ENCODE measurements at places on chromosomes 5 and 9.

DNA sequence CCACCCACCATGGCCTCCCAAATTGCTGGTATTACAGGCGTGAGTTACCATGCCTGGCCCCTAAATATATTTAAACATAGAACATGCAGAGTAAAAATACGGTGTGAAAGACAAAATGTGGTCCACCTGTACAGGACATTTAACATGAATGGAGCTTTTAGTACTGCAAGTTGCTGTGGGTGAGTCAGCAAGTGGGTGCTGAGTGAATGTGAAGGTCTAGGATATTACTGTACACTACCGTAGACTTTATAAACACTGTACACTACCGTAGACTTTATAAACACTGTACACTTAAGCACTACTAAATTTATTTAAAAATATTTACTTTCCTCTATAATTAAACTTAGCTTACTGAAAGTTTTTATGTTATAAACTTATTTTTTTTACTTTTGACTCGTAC is 317.8 kb downstream of the PRDM9 start:
- DNase-seq: no peak

DNA sequence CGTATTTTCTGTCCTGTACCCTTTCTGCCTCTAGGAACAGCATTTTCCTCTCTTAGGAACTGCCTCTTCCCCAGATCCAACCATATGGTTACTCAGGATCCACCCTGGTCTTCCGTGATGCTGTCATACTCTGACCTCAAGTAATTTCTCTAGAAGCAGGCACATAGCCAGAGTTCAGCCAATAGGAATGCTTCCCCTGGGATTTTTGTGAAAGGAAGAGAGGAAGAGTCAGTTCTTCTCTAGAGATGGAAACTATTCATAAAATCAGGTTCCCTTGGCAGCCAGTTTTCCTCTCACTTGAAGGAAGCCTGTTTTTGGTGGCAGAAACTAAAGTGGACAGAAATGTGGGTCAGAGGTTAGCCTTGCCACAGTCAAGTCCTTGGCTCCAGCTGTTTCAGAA is 400.1 kb upstream of the PCSK5 start:
- peak; percentile 37 for DNase-seq

- DNase-seq: no peak
Observed at GRCh38 chr9:27304521-27304920, 7.6 kb upstream of the EQTN start.

DNA sequence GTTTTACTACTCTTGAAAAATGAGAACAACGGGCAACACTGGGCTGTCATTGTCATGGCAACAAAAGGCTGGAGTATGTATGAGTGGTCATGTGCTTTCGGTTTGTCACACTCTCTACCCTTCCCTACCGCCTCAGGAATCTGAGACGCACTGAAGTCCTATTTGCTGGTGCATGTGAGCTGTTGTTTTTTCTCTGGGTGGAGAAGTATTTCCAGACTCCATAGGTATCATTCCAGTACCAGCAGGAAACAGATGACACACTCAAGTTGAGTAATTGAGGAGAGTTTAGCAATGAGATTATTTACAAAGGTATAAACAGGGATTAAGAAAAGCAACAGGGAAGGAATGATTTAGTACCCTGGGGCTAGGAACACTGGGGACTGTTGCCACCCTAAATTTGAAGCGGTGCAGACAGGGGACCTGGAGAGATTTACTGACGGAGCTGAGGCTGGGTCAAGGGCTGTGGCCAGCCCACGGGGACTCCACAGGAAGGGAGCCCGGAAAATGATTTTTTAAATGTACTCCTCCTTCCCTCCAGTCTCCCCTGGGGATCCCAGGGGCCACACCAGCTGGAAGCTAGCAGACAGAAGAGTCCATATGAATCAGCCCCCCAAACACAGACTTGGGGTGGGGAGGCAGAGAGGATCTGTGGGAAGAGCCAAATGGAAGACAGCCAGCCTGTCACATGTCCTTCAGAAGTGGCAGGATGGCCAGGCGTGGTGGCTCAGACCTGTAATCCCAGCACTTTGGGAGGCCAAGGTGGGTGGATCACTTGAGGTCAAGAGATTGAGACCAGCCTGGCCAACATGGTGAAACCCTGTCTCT is 13.2 kb upstream of the ZBTB43 start:
- peak; percentile 83 for DNase-seq

GRCh38 chr5:101751105-101751504 is 545.0 kb downstream of the SLCO4C1 start:
- no peak for DNase-seq

DNA sequence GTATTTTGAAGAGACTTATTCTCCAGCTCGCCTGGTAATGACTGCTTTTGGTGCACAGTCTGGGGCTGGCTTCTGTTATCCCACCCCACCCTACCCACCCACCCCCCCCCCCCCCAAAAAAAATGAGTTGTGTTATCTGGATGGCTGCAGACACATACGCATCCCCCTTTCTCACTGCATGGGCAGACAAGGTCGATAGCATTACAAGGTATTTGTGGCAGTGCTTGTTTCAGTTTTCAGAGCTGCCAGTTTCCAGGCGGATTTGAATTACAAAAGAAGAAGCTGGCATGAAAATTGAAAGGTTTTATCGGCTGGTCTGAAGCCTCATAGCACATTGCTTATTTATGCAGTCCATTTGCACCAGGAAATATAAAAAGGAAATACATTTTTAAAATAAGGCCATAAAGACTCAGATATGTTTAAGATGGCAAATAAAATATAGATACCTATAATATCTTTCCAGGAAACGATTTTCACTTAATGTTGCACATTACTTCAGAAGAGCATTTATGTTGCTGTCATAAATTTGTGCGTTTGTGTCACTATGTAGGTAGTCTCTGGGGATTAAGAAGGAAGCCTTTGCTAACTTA is 85.1 kb upstream of the GRHPR start:
- DNase-seq: no peak

GRCh38 chr5:41542183-41542582 is 31.8 kb upstream of the PLCXD3 start:
- DNase-seq: no peak

- DNase-seq: no peak
Observed at GRCh38 chr5:89417990-89418389, 535.0 kb upstream of the MEF2C start.

- no peak for DNase-seq
Observed at GRCh38 chr5:10374046-10375022, 20.8 kb downstream of the MARCHF6 start.

- no peak for DNase-seq
Observed at GRCh38 chr5:93209476-93209875, 371.5 kb downstream of the NR2F1-AS1 start.

- DNase-seq: no peak
Observed at GRCh38 chr9:68502279-68502678, 38.4 kb downstream of the TMEM252 start.

DNA sequence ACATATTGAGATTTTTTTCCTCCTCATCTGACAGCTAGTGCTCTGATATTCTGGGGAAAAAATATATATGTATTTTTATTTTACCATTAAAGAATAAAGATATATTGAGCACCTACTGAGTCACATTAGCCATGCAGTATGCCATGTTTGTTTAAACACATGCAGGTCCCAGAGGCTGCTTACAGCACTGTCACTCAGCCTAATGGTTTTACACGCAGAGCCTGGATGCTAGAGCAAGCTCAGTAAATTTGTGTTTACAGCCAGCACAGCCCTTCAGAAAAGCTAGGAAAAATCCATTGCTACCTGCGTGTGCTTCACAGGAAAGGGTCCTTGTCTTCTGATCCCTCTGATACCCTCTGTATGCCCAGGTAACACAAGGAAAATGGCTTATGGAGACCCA is 146.2 kb downstream of the SEMA6A start:
- no peak for DNase-seq

GRCh38 chr9:119765632-119766175 is 396.5 kb upstream of the BRINP1 start:
- no peak for DNase-seq

- no peak for DNase-seq
Observed at GRCh38 chr5:60568646-60569045, 131.3 kb downstream of the DEPDC1B start.

DNA sequence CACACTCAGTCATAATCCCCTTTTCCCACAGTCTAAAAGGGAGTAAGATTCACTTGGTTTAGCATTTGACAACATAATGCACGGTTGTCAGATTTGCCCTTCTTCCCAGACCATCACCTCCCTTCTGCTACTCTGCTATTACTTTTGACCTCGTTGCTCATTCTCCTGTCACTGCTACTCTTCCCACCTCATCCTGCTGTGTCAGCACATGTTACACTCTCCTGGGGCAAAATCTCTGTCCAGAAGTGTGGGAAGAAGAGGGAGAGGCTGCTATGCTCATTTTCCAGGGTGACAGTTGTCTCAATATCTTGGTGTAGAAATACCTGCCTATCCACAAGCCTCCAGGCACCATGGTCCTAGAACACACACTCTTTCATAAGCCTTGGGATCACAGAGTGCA is 449.9 kb upstream of the PIK3R1 start:
- DNase-seq: no peak

DNA sequence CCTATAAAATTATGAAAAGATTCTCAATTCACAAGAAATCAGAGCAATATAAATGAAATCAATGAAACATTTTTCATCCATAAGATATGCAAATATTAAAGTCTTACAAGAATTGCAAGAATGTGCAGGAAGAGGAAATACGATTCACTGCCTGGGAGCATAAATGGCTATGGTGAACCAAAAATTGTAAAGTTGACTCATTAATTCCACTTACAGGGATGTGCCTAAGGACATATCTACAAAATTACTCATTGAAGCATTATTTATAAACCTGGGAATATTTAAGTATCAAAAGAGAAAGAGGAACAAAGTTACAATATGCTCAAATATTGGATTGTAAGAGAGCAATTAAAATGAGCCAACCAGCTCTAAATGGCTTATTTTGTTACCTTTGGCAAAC is 6.9 kb upstream of the NIPSNAP3A start:
- peak; percentile 80 for DNase-seq

- no peak for DNase-seq
Observed at GRCh38 chr5:120327180-120327579, 136.9 kb upstream of the PRR16 start.

DNA sequence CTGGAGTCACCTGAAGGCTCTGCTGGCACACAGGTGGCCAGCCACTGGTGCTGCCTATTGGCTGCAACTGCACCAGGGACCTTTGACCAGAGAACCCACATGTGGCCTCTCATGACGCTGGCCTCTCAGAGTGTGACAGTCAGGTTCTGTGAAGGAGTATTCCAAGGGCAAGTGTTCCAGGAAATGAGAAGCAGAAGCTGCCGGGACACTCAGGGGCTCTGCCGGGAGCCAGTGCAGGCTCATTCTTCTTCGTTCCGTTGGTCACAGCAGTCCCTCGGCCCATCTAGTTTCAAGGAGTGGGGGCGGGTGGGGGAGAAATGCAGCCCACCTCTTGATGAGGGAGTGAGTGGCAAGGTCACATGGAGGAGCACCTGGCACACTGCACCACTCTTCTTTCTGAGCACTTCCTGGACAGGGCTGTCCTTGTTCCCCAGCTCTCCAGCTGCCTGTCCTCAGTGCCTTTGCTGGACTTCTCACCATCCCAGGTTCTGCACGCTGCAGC is 237.5 kb downstream of the GADD45G start:
- no peak for DNase-seq

- no peak for DNase-seq
Observed at GRCh38 chr9:122192261-122192875, 32.7 kb downstream of the MORN5 start.

DNA sequence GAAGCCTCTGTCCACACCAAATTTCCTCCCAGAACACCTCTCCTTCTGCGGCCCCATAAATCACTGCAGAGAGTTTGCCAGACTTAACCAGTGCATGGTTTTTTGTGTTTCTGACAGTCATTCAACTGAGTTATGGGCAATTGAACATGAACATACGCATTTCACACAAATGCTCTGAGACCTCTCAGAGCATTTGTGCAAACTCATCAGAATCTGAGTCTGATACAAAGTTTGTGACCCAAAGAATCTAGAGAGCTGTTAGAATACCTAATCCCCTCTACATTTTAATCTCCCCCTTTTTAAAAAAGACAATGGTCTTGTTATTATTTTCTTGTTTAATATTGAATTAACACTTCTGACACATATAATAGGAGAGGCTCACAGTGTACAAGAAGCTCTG is 416.9 kb upstream of the SMARCA2 start:
- DNase-seq: no peak

GRCh38 chr5:159975462-159976019 is 33.4 kb upstream of the TTC1 start:
- peak; percentile 96 for DNase-seq

GRCh38 chr9:93648836-93649235 is 72.5 kb downstream of the PHF2 start:
- no peak for DNase-seq

DNA sequence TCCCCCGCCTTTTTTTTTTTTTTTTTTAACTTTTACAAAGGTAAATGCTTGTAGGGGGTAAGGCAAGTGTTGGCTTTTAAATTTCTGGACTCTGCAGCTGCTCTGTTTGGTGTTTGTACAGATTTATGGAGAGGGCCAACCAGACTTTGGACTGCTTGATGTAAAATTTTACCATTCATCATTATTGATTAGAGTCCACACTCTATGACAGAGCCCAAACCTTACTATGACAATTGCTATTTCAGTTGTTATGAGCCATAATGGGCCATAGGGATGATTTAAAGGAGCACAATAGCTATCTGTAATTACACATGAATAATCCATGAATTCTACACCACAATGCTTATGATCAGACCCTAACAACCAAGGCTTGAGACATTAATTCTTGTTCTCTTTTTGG is 867.2 kb downstream of the NR2F1-AS1 start:
- DNase-seq: no peak

DNA sequence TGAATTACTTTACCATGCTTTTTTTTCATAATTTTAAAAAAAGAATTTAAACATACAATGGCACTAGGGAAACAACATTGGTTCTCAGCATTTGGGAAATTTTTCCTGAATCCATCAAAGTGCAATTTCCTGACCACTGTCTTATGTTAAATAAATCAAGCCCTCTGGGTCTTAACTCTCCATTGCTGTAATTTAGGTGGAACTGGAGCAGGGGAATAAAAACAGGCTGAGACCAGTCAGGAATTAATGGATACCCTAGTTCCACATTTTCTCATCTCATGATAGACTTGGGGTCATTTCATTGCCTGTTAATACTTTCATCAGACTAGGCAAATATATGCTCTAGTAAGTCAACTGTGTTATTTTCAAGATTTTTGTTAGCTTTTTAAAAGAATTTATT is 103.1 kb downstream of the FBN2 start:
- no peak for DNase-seq

DNA sequence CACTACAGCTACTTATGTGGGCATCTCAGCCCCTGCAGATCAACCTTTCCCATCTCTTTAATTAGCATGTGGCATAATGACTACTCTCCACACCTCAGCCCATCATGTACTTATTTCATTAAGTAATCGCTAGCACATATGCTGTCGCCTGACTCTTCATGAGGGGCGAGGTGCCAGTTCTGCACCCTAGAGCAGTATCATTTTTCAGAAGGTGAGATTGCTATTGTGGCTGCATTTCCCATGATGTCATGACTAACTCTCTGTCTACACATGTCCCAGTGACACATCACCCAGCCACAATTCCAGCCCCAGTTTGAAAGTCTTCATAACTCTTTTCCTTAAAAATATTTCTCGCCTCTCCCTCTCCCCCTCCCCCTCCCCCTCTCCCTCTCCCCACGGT is 7.6 kb upstream of the F2RL1 start:
- DNase-seq: peak; percentile 54

GRCh38 chr9:13069498-13069897 is 210.0 kb downstream of the MPDZ start:
- DNase-seq: no peak

- DNase-seq: no peak
Observed at GRCh38 chr5:50965654-50966375, 299.4 kb downstream of the PARP8 start.

GRCh38 chr5:34509392-34509791 is 146.7 kb upstream of the RAI14 start:
- no peak for DNase-seq

Measured in fibroblast of skin of scalp (primary cell).